ENCODE measurements at places on chromosomes 2 and 18.
A peak's percentile ranks its signal among the peaks of the same experiment; 100 is the strongest.

DNA sequence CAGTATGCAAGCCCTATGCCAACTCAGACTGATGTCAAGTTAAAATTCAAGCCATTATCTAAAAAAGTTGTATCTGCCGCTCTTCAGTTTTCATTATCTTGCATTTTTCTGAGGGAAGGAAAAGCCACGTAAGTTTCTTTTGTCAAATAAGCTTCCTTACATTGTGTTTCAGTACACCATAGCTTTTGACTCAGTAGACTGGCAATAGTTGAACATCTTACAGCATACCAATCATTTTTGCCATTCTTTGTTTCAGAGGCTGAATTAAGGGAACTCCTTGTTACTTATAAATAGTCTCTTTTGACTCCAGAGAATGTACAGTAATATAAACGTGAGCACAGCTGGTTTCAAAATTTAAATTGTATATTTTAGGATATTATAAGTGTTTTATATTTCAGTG, 120.6 kb downstream of the EHBP1 start:
- DNase-seq, result no peak

DNA sequence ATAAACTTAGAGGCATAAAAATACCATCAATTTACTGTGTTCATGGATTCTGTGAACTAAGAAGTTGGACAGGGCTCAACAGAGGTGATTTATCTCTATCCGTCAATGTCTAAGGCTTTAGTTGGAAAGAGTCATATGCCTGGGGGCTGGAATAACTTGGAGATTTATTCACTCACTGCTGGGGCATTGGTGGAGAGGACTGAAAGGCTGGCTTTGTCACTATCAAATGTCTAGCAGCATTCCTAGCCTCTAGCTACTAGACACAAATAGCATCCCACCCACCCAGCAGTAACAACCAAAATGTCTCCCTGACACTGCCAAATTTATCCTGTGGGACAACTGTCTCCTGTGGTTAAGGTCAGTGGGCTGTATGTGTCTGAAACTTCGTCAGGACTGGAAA, 71.0 kb downstream of the EVA1A start:
- DNase-seq, result no peak

DNA sequence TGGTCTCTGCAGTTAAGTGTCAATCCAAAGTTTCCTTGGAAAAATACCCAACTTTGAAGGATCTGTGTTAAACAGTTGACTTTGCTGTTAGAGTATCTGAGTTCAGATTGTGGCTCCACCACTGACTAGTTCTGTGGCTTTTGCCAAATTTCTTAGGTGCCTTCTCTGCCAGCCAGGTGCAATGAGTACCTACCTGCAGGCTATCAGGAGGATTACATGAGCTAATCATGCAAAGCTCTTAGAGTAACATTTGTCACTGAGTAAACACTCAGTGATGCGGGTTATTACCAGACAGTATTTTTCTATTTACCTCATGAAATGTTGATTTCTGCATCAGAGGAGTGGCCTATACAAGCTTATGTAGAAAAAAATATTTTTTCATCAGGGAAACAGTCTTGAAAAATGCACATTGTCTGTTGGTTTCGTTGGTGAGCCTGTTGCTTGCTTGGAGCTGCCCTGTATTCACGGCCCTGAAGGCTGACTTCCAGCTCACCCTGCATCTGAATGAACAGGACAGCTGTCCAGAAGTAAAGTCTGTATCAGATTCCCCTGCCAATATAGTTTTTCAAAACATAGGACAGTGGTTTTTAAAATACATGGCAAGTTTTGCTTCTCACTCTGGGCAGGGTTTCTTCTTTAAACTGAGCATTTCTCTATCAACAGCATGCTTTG, 235.1 kb downstream of the CDCA7 start:
- DNase-seq, result peak; percentile 29

DNA sequence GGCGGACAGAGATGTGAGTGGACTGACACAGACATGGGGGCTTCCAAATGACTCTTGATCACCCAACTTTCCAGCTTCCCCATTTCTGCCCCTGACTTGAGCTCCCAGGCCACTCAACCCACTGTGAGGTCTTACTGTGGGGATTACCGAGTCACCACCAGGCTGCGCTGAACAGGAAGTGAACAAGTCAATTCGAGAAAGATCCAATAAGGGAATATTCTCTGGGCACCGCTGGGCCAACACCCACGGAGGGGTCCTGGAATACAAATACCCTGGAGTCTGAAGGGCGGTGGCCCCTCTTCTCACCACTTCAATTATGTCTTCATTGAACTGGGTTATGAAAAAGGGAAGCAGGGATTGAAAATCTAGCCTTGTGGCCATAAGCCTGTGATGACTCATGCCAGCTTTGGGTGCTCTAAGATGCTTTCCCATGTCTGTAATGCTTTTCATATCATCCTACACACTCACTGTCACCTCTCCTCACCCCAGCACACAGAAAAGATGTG, 37.7 kb downstream of the BCL11A start:
- DNase-seq, result no peak

- DNase-seq, result no peak
Observed at GRCh38 chr2:207928079-207928478, 97.2 kb downstream of the PLEKHM3 start.

GRCh38 chr2:13696601-13697000, 935.9 kb upstream of the LRATD1 start:
- DNase-seq, result no peak

DNA sequence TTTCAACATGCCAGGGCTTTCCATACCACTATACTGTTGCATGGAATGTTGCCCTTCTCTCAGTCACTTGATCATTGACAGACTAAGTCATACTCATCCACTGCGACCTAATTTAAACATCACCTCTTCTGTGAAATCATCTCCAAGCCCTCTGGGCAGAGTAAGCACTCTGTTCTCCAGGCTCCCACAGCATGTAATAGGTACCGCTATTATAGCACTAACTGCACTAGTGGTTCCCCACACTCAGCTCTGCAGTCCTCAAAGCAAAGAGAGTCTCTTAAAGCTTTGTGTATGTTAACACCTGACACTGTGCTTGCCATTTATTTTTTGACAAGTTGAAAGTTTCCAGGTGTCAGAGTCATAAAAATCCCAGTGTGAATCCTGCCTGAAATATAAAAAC, 947.2 kb downstream of the ERBB4 start:
- DNase-seq, result no peak

- no peak for DNase-seq
Observed at GRCh38 chr2:6965071-6965795, 48.0 kb downstream of the RNF144A start.

DNA sequence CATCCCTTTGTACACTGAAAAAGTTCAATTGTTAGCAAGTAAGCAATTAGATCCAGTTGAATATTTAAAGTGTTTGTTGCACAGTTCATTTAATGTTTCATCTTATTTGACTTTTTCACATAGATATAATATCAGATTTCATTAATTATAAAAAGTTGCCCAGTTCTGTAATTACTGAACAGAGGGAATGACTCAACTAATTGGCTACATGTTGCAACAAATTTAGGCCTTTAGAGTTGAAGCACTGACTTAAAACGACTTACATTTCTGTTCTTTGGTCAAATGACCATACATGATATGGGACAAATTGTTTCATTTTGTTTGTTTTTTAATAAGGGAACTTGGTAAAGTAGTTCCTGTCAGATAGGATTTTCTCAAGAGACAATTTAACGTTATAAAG, 68.5 kb upstream of the FAM117B start:
- no peak for DNase-seq

GRCh38 chr2:189298481-189298880, 118.9 kb upstream of the COL5A2 start:
- no peak for DNase-seq

- no peak for DNase-seq
Observed at GRCh38 chr2:163621445-163622004, 114.3 kb downstream of the FIGN start.

- DNase-seq, result no peak
Observed at GRCh38 chr2:195317550-195317949, 339.5 kb upstream of the SLC39A10 start.

GRCh38 chr2:195106681-195107380, 550.2 kb upstream of the SLC39A10 start:
- DNase-seq, result no peak

- no peak for DNase-seq
Observed at GRCh38 chr2:225130093-225130492, 87.8 kb upstream of the DOCK10 start.

DNA sequence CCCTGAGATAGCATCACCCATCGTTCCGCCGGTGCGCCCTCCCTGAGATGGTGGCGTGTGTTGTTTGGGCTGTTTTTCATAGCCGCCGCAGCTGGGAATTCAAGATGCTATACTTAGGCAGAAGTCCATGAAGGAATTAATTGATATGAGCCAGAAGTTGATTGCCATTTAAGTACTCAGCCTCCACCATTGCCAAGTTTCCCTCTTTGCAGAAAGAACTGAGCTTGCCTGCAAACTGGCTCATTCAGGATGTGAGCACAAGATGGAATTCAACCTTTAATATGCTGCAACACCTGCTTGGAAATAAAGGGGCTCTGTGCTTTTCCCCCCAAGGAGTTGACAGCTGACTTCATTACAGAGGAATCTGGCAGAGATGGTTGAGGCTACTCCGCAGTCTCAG, 295.5 kb downstream of the ZNF521 start:
- DNase-seq, result no peak

GRCh38 chr2:57947398-57947797, 99.2 kb upstream of the VRK2 start:
- no peak for DNase-seq

DNA sequence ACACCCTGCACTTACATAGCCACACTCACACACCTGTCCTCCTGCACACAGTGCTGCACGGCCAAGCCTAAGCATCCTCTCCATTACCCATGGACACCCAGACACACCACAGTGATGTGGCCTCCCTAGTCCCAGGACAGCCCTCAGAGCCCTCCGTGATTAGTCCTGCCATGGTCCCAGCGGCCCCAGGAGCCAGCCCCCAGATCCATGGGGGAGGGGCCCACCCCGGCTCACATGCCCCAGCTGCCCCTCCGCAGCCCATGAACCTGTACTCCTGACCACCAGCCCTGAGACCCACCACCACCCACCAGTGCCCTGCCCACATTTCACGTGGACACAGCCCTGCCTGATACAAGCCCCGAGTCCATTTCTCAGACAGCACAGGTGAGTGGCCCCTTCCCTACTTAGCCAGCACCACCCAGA, 8.1 kb upstream of the DUSP2 start:
- no peak for DNase-seq

DNA sequence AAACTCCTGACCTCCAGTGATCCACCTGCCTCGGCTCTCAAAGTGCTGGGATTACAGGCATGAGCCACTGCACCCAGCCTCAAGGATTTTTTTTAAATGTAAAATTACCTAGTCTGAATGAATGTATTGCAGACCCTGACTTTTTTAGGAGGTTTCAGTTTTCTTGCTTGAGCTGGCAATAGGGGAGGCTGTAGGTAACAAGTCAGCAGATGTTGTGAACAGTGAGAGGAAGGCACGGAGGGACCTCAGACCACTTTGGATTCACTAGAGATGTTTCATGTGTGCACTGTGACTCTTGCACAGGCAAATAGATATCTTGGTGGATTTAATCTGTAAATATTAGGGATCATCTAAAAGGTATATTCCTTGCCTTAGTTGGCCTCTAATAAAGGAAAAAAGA, 6.4 kb downstream of the NDUFV2 start:
- DNase-seq, result no peak

DNA sequence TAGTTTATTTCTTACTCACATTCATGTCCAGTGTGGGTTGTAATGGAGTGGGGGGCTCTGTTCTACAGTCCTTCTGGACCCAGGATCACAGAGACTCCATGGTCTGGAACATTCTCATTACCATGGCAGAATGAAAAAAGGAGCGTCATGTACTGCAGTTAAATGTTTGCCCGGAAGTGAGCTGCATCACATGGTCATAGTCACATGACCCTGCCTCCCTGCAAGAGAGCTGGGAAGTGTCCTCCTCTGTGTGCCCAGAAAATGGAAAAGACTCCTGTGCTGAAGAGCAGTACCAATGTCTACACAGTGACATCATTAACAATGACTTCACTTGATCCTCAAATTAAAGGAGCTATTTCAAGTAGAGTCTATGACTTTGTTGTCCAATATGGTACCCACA, 74.0 kb upstream of the ZBTB14 start:
- no peak for DNase-seq

GRCh38 chr2:100206731-100207255, 64.4 kb upstream of the AFF3 start:
- DNase-seq, result no peak

DNA sequence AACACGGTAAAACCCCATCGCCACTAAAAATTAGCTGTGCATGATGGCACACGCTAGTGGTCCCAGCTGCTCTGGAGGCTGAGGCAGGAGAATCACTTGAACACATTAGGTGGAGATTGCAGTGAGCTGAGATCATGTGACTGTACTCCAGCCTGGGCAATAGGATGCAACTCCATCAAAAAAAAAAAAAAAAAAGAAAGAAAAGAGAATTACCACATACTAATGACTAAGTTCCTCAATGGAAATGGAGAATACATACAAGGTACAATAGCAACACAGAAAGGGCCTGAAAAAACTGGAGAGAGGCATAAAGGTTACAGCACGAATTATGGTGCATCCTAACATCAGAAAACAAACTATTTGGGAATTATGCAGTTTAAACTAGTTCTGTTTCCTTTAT, 81.3 kb downstream of the CDH2 start:
- no peak for DNase-seq

GRCh38 chr2:226098861-226099745, 699.6 kb downstream of the NYAP2 start:
- no peak for DNase-seq

GRCh38 chr2:233369897-233370685, 15.8 kb downstream of the DGKD start:
- no peak for DNase-seq

GRCh38 chr2:66697366-66697765, 262.4 kb downstream of the MEIS1 start:
- DNase-seq, result no peak

GRCh38 chr2:228239207-228239906, 57.9 kb upstream of the SPHKAP start:
- no peak for DNase-seq

DNA sequence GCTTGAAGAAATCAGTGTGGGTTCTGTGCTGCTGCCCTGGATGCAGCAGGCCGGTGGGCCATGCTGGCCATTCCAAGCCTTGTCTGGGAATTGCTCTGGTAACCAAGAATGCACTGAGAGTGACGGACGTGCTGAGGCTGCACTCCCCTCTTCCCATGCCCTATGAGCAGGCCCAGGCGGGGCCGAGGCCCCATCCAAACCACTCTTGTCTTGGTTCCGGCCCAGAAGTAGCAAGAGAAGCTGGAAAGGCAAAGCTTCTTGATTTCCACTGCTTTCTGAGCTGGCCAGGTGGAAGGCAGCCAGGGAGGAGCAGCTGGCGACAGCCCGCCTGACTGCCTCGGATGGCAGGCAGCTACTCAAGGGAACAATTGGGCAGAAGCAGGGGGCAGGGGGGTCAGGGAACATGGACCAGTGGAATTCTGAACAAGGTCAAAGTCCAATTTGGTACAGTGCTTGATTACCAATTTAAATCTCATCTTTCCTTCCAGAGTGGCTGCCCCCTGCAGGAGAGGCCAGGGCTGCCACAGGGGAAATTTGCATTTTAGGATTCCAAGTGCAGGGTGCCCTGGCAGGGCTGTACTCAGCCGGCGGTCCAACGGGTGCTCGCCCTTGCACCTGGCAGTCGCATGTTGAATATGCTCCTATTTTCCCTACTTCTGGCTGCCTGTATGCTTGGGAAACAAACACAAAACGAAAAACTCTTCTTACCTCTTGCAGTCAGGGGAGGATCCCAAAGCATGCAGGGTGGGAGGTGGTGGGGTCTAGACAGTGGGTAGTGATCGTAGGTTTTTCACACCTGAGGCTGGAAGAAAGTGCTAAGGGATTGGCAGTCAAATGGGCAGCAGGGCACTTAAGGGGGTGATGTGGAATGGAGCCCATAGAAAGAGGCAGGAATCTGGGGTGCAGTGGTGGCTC, 67.3 kb downstream of the LIPG start:
- DNase-seq, result no peak

All from Calu3 (cell line).